ENCODE measurements at places on chromosomes 3 and 15. TPM values are rescaled to one million over a fixed set of nuclear protein-coding genes. Genes with fewer than 3 reads are reported as not detected.

DNA sequence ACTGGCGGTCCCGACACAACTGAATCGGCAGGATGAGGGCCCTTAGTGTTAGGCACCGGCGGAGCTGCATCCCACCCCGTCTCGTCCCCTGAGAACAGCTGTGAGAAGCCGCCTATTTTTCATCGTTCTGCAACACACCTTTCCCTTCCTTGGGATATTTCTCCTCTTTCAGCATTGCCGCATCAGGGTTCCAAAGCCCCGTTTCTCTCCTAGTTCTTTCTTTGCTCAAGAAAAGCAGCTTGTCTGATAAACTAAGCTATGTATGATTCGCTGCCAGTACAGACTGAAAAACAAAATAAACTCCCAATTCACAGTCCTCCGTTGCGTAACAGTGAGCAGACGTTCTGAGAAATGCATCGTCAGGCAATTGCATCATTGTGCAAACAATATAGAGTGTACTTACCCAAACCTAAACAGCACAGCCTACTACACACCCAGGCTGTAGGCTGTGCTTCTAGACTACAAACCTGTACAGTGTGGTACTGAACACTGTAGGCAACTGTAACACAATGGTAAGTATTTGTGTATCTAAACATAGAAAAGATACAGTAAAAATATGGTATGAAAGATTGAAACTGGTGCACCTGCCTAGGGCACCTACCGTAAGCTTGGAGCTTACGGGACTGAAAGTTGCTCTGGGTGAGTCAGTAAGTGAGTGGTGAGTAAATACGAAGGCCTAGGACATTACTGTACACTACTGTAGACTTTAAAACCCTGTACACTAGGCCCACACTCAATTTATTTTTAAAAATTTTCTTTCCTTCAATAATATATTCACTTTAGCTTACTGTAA, 8.9 kb upstream of the ADAMTS17 start:
- H3K36me3 ChIP-seq, result no peaks in the 10 kb centered on the region
- peaks cover 24% of the 10 kb centered on the region for H3K4me1 ChIP-seq
- peak overlapping the region; percentile 78 for H3K27ac ChIP-seq
- no peaks in the 10 kb centered on the region for H3K27me3 ChIP-seq
- peak; percentile 82 for DNase-seq

LDHAL6B gene
- not detected for polyA plus RNA-seq

DNA sequence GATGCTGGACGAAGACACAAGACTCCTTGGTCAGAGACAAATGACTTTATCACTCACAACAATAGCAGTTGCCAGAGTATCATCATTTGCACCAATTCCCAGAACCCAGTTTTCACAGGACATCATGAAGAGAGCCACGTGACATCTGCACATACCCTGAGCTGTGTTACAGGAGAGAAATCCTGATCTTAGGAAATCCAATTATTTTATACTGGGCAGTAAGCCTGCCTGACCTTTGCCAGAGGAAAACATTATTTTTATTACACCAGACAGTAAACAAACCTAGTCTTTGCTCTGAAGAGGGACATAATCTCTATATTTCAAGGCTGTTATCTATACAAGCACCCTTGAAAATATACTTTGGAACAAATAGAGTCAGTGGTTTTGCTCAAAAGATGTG, 77.4 kb downstream of the ZBBX start:
- DNase-seq, result no peak
- no peaks in the 10 kb centered on the region for H3K36me3 ChIP-seq
- H3K4me3 ChIP-seq, result no peak overlapping the region
- no peaks in the 10 kb centered on the region for H3K27me3 ChIP-seq

GRCh38 chr3:50274371-50275104, 4.3 kb upstream of the LSMEM2 start:
- H3K4me1 ChIP-seq, result peaks cover 34% of the 10 kb centered on the region
- peak; percentile 77 for DNase-seq

- H3K27ac ChIP-seq, result no peak overlapping the region
- H3K27me3 ChIP-seq, result no peaks in the 10 kb centered on the region
- no peaks in the 10 kb centered on the region for H3K4me1 ChIP-seq
- no peaks in the 10 kb centered on the region for H3K36me3 ChIP-seq
Observed at GRCh38 chr3:69844706-69845105, 105.4 kb downstream of the MITF start.

- no peak overlapping the region for H3K4me3 ChIP-seq
- no peaks in the 10 kb centered on the region for H3K27me3 ChIP-seq
- no peaks in the 10 kb centered on the region for H3K36me3 ChIP-seq
- no peak overlapping the region for H3K27ac ChIP-seq
- no peak for DNase-seq
Observed at GRCh38 chr3:140242818-140243276, 307.9 kb downstream of the CLSTN2 start.

GOLGA8N gene
- polyA plus RNA-seq, result 3.2 TPM

CPNE9 gene
- 0.51 TPM for polyA plus RNA-seq

DNA sequence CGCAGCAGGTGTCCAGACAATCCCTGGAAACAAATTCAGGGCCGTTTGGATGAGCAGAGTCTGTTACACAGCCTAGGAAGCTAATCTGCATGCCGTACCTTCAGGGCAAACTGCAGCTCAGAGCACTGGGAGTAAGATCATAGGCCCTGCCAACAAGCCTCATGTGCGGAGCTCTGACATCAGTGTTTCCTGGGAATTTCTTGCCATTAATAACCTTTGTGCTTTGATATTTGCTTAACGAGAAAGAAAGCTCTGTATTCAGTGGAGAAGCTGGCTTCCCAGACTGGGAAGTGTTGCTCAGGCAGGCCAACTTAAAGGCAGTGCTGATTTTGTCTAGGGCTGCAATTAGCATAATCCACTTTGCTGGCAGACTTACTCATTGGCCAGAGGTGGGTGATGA, 116.1 kb upstream of the KLHL25 start:
- no peaks in the 10 kb centered on the region for H3K4me1 ChIP-seq
- H3K27ac ChIP-seq, result no peak overlapping the region

GRCh38 chr3:172159962-172160538, 120.7 kb downstream of the FNDC3B start:
- H3K27ac ChIP-seq, result peak overlapping the region; percentile 66
- peak; percentile 86 for DNase-seq
- H3K27me3 ChIP-seq, result no peaks in the 10 kb centered on the region
- no peak overlapping the region for H3K4me3 ChIP-seq
- peaks cover 10% of the 10 kb centered on the region for H3K4me1 ChIP-seq

ERICH6 gene
- polyA plus RNA-seq, result not detected

- H3K4me3 ChIP-seq, result no peak overlapping the region
- no peak for DNase-seq
- no peak overlapping the region for H3K27ac ChIP-seq
- H3K27me3 ChIP-seq, result no peaks in the 10 kb centered on the region
- H3K4me1 ChIP-seq, result no peaks in the 10 kb centered on the region
- H3K36me3 ChIP-seq, result no peaks in the 10 kb centered on the region
Observed at GRCh38 chr15:29094711-29095110, 174.9 kb downstream of the NSMCE3 start.

Measured in CD14-positive monocyte (primary cell).